Stomach (tissue), 19 donors: ENCODE measurements at places on chromosomes 3 and 15. TPM values are rescaled to one million over a fixed set of nuclear protein-coding genes. Genes with fewer than 3 reads are reported as not detected.

DNA sequence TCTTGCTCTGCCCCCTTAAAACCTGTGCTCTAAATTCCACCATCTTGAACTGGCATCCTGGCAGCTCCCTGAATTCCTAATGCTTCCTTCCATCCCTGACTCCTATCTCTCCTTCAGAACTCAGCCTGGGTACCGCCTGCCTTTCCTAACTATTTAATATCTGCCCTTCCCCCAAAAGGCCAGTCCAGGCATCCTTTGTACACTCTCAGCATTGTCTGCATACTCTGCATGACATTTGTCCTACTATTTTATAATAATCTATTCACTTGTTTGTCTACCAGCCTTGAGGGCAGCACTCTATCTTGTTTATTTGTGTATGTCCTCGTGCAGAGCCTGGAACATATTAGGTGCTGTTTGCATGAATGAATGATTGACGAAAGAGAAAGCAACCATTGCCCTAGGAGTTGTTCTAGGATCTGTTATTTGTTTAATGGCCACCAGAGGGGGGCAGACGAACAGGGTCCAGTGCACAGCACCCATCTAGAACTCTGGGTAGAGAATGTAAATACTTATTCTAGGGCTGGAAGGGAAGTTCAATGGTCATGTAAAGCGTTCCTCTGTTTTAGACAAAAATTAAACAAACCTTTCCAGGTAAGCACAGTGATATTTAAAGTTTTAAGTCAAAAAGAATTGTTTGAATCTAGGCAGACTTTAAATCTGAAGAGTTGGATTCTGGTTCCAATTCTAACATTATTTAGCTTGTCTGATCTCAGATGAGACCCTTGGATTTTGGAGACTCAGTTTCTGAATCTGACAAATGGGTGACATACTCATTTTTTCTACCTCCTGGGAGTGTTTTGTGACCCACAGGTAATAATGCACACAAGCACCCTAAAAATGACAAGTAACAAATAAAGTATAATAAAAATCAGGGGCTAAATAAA, 125.8 kb upstream of the GALNT15 start:
- peak; percentile 85 for DNase-seq

DNA sequence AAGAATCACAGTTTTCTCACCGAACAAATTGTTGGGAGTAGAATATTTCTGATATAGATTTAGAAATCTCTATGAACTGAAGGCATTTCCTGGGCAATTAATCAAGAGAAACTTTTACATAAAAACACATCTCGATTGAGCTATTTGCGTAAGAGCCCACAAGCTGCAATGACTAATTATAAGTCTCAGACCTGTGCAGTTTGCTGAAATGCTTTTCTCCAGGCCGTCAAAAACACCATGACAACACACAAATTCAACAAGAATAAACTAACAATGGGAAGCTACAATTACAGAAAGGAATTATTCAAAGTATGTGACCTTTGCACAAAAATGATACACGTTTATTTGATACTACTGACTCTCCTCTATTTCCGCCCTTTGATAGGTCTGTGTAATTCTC, 481.2 kb upstream of the WNT5A start:
- DNase-seq: no peak

DNA sequence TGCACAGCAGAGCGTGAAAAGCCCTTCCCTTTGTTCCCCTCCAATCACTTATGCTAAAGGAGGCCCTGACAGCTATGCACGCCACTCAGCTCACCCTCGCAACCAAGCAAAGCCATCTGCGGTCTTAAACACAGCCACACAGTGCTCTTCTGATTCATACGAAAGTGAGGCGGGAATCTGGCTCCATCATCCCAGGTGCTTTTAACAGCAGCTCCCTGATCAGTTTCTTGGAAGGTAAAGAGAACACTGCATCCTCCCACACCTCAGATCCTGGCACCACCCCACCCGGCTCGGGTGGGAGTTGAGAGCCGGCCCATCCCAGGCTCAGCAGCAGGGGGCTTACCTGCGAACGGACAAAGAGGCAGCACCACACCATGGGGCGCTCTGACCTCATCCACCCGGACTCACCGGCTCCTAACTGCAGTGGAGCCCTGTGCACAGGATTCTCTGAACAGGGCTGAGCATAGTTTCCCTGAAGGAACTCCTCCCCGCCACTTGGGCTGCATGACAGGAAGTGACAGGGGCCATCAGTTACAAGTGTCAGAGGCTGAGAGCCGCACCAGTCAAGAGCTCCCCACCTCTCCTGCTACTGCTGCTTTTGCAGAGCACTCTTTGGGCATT, 114.3 kb upstream of the ARHGEF3 start:
- DNase-seq: peak; percentile 37

The C3orf20 gene
- polyA plus RNA-seq: not detected

GRCh38 chr3:67461667-67462142, 192.7 kb downstream of the SUCLG2 start:
- no peak for DNase-seq

The PLSCR5 gene
- not detected for polyA plus RNA-seq

The MAGEL2 gene
- polyA plus RNA-seq: 0.12 TPM

DNA sequence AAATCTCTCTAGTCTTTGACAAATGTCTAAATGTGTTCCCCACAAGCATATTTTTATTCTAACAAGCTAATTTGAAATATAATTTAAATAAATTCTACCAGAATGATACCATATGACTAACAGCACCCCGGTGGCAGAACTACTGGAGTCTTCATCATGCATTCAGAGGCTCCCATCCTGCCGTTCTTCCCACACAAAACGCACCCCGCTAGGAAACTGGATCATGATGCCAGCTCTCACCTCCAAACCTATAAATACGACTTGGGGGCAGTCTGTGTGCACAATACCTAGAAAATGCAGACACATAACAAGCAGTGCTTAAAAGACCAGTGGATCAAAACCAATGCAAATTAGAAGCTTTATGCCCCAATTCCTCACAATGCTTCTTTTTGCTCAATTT, 8.5 kb downstream of the HOMER2 start:
- DNase-seq: no peak

The EXOSC7 gene
- polyA plus RNA-seq: 39.7 TPM

The RCN2 gene
- polyA plus RNA-seq: 22.7 TPM

- DNase-seq: no peak
Measured at GRCh38 chr15:101139986-101140696, 111.7 kb downstream of the CHSY1 start.

The SLC28A2 gene
- 1.8 TPM for polyA plus RNA-seq

The DCLK3 gene
- not detected for polyA plus RNA-seq

The TTLL13 gene
- not detected for polyA plus RNA-seq

- no peak for DNase-seq
Measured at GRCh38 chr3:121362035-121362734, 183.6 kb downstream of the POLQ start.
